ENCODE measurements at places on chromosomes 11 and 22. TPM values are rescaled to one million over a fixed set of nuclear protein-coding genes. Genes with fewer than 3 reads are reported as not detected.

DNA sequence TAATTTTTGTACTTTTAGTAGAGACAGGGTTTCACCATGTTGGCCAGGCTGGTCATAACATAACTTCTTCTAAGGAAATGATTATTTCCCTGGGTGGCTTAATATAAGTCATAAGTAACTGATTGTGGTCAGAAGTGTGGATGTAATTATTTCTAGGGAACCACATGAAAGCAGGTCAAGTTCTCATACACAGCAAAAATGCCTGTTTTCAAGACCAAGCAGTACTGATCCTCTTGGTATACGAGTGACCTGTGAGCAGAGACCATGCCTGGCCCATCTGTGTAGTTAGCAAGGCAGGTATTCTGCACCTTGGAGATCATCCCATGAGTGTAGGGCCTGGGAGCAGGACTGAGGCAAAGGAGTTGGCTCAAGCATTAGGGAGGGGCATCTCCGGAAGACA, 32.5 kb upstream of the NUCB2 start:
- no peak for DNase-seq

NRIP3 gene
- 2.4 TPM for polyA plus RNA-seq

DNA sequence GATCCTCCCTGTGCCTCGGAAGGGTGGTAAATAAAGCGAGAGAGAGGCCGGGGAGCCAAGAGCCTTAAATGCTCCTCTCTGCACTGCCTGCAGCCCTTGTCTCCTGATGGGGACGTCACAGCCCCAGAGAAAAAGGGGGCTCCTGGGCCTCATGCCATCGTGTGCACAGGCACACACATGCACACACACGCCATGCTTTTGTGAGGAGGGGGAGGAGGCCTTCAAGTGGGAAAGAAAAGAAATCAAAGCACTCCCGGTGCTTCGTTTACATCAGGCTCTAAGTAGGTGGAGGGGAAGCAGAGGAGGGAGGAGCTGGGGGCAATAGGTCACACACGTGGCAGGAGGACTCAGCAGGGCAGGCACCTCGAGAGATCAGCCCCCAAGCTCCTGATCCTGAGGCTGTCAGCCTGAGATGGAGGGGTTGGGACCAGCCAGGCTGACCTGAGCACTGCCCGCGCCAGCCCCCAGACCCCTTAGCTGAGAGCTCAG, 68.2 kb upstream of the NECTIN1 start:
- peak; percentile 17 for DNase-seq

BATF2 gene
- 3.3 TPM for polyA plus RNA-seq

DNA sequence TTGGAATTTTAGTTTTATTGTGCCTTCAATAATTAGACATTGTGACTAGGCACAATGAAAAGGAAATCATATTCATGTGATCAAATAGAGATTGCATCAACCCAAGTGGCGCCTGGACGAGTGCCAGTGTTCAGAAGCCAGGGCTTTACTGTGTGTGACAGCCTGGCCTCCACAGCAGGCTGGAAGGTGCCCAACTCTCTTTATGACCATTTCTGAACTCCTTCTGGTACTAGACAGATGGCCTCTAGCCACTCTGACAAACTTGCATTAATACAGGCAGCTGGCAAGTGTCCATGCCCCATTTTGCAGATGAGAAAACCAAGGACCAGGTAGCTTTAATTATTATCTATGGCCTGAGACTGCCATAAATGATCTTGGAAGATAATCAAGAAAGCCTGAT, 8.3 kb upstream of the POU2AF1 start:
- no peak for DNase-seq

RBM4B gene
- 68.7 TPM for polyA plus RNA-seq

GRCh38 chr11:27678242-27678641, 22.0 kb downstream of the BDNF start:
- no peak for DNase-seq

All from right lung (tissue), 10 donors.